ENCODE measurements at places on chromosomes 1 and 21.

DNA sequence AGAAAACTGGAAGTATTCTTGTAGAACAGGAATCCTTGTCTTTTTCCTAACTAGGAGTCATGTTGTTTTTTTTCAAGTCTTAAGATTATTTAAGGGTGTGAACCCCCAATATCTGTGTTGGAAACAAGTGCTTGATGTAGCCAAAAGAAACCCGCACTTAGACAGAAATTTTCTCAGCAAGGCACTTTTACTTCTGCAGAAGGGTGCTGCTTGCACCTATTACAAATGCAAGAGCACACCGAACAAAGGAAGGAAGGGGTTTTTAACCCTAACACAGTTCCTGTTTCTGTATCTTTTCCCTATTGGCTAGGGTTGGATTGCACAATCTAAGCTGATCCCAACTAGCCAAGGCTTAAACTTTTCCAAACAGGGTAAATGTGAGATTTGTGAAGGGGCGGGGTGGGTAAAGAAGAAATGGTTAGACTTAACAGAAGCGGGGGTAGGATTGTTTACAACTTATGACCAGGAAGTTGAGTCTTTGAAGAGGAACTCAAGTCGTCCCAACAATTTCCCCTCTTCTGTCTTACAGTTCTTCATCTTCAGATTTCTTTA lies 75.1 kb downstream of the ZFYVE9 start:
- no peak for DNase-seq

DNA sequence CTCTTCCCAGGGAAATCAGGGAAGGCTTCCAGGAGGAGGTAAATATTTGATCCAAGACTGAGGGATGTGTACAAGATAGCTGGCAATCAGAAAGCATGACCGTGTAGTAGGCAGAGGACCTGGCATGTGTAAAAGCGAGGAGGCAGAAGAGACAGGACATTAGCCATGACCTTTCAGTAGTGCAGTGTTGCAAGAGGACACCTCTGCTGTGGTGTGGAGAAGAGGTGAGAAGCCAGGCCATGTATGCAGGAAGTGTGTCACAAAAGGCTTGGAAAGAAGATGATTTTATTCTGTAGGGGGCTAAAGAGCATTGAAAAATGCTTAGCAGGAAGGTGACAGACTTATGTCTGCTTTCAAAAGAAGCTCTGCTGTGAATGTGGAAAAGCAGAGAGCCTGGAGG lies 381.0 kb downstream of the ZP4 start:
- DNase-seq, result no peak

- DNase-seq, result no peak
These were observed at the start of gene MACF1 for GRCh38 chr1:39204441-39205081. TSS of gene MACF1 (plus strand) at chr1:39204695. CDS start at chr1:39205023, 328 bp downstream.

DNA sequence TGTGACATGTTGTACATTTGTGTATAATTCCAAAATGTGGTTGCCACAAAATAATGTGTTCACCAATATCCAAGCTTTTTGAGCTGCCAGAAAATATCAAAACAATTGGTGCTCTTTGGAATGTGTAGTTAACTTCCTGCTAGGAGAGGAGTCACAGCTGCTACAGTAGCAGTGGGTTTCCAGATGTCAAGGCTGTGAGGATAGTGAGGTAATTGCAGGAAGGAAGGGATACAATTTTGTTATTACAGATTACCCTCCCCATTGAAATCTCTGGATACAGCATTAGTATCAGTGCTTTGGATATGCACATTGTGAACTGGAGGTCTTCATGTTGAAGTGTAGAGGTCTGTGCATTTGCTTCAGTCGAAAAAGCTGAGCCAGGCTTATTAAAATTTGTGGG lies 253.2 kb downstream of the PTPRC start:
- no peak for DNase-seq

DNA sequence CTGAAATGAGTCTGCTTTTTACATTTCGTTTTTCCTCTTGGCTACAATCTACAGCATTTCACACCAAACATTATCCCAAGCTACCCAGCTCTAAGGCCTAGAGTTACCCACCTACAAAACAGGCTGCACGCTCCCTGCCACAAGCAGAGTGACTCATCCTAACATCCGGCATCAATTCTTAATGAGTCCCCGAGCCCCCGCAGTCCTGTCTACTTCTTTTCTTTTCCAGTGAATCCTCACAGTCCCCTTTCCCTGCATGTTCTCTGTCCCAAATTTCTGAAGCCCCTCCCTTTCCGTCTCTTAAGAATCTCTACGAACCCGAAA lies 650 bp downstream of the PCNX2 start:
- DNase-seq, result no peak

GRCh38 chr1:52713590-52713989 lies 12.7 kb upstream of the ZYG11B start:
- DNase-seq, result no peak

- DNase-seq, result peak; percentile 82
These were observed 81.8 kb downstream of the GLUL start for GRCh38 chr1:182309631-182310351.

DNA sequence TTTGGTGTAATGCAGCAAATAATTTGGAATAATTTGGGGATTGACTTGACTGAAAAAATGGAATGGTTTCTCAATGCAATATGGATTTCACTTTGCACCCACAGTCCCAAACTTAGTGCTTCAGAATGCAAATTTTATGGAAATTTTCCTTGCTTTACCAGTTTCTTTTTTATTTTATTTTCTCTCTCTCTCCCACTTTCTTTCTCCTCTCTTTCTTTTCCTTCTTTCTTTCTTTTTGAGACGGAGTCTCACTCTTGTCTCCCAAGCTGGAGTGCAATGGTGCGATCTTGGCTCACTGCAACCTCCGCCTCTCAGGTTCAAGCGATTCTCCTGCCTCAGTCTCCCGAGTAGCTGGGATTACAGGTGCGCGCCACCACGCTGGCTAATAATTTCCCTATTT lies 110.3 kb downstream of the KCNN3 start:
- DNase-seq, result no peak

DNA sequence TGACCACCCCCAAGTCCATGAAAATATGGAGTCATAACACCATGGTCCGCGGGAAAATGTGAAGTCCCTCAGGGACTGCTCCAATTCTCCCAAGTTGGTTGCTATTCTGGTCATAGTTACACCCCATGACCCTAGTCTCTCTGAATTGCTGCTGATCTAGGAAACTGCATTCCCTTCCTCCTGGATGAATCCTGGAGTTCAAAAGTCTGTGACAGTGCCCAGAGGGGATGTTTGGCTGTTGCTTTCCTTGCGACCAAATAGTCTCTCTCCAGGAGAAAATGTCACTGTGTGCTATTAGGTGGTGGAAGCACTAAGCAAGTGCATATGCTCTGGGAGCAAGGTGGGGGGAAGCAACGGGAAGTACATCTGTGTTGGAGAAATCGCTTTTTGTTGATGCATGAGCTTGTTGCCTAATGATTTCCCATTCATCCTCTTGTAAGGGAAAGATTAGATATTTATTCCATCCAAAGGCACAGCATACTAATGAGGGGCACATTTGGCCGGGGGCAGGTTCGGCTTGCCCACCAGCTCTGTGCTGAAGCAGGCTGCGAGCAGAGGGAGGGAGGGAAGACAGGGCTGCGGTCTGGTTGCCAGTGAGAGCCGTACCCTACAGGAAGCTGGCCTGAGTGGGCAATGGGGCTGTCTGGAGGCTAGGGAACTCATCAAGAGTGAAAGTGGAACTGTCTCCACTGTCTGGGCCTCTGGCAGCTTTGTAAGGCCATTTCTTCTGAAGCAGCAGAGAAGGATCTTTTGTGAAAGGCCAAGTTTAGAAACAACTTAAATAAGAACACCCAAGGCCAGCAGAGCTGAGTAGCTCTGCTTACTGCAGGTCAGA lies 27.2 kb downstream of the SYT6 start:
- no peak for DNase-seq

DNA sequence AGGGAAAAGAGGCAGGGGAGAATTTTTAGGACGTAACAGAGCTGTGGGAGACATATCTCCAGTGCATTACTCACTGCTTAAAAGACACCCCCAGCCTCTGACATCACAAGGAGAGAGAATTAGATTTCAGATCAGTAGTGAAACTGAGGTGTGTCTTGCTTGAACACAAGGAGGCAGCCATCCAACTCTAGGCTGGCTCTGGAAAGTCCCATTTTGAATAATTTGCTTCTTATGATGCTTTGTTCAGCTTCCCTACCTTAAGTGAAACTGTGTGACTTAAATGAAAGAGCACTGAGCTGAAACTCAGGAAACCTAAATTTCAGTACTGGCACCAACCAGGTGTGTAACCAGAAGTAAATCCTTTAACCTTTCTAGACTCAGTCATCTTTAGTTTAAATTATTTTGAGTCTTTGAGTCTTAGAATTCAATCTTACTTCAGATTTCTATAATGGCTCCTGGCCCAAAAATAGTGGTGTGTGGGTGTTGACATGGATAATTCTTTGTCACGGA lies 251.6 kb upstream of the SGIP1 start:
- no peak for DNase-seq

DNA sequence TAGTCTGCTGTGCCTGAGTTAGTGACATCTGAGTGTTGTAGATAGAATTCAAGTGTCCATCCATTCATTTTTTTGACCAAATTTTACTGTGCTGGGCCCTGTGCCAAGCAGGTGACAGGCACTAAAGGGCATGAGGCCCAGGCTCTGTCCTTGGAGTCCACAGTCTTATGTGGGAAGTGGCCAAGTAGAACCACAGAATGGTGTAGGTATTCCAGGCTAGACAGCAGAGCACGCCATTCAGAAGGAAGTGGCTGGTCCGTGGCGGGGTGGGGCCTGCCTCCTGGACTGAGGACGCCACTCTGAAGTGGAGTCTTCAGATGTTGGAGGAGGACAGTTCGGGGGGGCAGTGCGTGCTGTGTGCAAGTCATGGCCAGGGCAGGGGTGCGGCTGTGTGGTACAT lies 68.9 kb upstream of the ACTL8 start:
- no peak for DNase-seq

DNA sequence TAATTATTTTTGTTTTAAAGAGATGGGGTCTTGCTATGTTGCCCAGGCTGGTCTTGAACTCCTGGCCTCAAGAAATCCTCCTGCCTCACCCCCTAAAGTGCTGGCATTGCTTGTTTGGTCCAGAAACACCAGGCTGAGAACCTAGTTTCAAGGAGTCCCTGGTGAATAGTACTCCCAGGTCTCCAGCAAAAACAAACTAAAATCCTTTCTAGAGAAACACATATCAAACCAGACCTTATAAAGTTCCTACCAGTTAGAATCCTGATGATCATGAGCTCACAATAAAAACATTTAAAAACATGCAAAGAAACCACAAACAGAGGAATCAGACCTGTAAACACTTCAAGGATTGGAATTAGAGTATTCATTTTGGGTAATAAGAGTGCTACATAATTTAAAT lies 34.4 kb upstream of the PADI1 start:
- DNase-seq, result no peak

DNA sequence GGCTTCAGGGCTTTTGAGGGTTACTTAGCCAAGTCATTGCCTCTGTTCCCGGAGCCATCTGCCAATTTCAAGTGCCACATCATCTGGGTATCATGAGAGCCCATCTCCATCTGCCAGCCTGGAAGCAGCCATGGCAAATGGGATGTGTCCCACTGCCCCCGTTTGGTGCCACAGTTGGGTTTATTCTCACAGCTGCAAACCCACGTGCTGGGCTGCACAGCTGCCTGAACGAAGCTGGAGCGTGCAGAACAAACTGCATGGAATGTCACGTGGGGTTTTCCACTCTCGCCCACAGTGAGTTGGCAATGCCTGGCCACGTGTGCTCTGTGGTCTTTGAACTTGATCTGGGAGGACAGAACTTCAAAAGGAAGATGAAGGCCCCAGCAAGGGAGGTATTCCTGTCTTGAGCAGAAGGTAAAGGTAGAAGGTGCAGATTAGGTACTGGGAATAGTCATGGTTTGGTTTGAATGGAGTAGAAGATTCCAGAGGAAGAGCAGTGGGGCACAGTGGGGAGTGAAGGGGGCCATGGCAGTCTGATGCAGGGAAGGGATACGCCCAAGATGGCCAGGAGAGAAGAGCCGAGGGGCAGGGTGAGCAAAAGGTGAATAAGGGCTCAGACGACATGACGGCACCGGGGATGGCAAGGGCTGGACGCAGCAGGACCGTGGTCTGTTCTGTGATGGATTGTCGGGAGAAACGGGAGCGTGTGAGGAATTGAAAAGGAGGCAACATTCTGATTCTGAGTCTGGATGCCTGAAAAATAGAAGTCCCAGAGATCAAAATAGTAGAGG lies 222.0 kb downstream of the KAZN start:
- DNase-seq, result no peak

- no peak for DNase-seq
These were observed 31.9 kb downstream of the GNPAT start for GRCh38 chr1:231272880-231273279.

- DNase-seq, result no peak
These were observed 3.6 kb upstream of the KIAA2013 start for GRCh38 chr1:11929849-11930248.

- DNase-seq, result no peak
These were observed 115.4 kb upstream of the EDN2 start for GRCh38 chr1:41599912-41600311.

DNA sequence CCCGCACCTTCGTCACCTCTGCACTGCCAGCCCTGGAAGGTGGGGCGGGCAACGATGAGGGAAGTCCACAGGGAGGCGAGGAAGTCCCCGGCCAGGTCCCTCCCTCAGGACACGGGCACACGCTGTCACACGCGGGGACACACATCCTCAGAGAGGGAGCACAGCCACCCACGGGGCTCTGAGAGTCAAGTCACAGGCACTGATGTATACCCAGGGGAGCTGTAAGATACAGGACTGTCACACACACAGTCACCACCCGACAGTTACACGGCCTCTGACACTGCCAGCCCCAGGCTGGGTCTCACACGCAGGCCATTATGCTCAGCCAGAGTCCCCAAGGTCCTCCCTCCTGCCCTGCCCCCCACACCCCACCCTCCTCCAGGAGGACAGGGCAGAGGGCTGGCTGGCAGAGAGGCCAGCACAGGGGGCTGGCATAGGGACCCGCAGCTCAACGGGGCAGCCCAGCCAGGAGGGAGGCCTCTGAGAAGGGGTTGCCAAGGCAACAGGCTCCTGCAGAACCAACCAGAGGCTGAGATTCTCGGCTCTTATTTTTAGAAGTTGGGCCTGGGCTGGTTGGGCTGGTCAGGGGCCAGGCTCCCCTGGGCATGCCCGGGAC lies 17.7 kb upstream of the ADGRB2 start:
- DNase-seq, result no peak

DNA sequence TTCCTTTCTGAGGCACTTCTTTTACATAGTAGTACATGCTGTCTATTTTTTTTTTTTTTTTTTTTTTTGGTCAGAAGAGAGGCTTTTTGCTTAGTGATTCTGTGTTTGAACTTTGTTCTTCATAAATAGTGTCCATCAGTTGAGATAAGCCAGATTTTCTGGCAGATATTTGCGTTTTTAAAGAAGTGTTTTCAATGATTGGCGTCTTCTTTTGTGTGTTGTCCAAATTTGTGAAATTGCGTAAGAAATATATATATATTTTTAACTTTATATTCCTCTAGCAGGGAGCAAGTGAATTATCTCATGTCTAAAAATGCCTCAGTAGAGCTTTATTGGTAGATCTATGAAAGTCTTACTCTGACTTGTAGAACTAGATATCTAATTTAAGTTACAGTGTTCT lies 28.3 kb downstream of the NEK7 start:
- DNase-seq, result no peak

- no peak for DNase-seq
These were observed 79.2 kb upstream of the NRIP1 start for GRCh38 chr21:15144026-15144425.

Data from Caco-2 (cell line).